Stimulated activated CD8-positive, alpha-beta memory T cell treated with anti-CD3 and anti-CD28 coated beads, Interleukin-15, amount 100 ng/mL, for 48 hours (primary cell): ENCODE measurements at places on chromosomes 11 and 22.

DNA sequence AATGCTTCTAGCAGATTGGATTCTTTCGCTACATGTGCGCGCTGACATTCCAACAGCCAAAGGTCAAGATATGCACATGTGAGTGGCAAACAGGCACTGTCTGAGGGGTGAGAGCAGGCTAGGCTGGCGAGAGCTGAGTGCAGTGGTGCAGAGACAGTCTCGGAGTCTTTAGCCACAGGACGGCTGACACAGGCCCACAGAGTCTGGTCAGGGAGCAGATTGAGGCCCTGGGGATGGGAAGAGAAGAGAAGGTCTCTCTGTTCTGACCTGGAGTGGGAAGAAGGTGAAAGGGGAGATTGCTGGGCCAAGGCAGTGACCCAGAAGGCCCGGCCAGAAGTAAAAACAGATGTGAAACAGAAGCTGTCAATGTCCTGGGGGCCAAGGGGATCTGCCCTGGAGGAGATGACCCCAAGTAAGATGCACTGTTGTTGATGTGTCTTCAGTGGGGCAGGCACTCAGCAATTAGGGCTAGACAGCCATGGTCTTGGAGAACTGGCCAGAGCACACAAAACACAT lies 197.8 kb downstream of the ETS1 start:
- no peak for DNase-seq

DNA sequence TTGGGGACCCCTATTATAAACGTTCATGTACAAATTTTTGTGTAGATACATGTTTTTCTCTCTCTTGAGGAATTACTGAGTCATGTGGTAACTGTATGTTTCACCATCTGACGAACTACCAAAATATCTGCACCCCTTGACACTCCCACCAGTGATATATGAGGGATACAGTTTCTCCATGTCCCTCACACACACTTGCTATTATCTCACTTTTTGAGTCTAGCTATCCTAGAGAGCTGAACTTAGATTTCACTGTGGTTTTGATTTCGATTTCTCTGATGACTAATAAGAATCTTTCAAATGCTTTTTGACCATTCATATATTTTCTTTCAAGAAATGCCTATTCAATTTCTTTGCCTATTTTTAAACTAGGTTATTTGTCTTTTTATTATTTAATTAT lies 200.2 kb downstream of the PGR start:
- DNase-seq: no peak

GRCh38 chr22:39240831-39241793 lies 3.7 kb downstream of the PDGFB start:
- no peak for DNase-seq

GRCh38 chr11:68579455-68579854 lies 104.9 kb upstream of the GAL start:
- no peak for DNase-seq

GRCh38 chr11:121688055-121688491 lies 235.3 kb upstream of the SORL1-AS1 start:
- DNase-seq: no peak

DNA sequence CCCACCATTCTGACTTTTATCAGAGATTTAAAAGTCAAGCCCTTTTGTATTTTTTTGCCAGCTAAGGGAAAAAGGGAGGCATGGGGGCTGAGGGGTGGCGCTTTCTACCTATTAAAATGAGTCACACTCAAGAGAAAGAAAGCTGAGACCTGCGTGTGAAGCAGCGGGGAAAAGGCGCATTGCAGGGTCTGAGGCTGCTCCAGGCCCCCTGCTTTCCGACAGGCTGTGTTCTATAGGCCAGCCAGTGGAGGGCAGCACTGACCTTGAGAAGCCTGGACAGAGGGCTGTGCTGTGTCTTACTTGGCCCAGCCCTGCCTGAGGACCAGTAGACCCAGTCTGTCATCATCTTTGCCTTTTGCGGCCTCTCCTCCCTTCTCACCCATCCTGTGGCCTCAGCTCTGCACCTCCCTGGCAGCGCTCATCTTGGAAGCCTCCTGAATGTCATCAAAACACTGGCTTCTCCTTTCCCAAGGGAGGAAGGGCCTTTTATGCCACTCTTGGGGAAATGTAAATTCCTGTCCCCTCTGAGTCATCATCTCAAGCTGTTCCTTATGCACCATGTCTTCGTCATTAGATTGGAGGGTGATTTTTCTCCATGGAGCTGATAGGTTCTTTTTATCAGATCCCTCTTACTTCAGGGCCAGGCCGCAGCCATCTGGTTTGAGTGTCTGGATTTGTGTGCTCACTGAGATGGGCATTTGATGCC lies 12.6 kb upstream of the MAPK8IP1 start:
- peak; percentile 10 for DNase-seq

- DNase-seq: no peak
These were observed 17.5 kb upstream of the ESAM start for GRCh38 chr11:124779568-124779967.

- DNase-seq: no peak
These were observed 1455.3 kb downstream of the BRD1 start for GRCh38 chr22:48372390-48372789.

GRCh38 chr11:79077702-79078330 lies 363.0 kb downstream of the TENM4 start:
- DNase-seq: no peak

DNA sequence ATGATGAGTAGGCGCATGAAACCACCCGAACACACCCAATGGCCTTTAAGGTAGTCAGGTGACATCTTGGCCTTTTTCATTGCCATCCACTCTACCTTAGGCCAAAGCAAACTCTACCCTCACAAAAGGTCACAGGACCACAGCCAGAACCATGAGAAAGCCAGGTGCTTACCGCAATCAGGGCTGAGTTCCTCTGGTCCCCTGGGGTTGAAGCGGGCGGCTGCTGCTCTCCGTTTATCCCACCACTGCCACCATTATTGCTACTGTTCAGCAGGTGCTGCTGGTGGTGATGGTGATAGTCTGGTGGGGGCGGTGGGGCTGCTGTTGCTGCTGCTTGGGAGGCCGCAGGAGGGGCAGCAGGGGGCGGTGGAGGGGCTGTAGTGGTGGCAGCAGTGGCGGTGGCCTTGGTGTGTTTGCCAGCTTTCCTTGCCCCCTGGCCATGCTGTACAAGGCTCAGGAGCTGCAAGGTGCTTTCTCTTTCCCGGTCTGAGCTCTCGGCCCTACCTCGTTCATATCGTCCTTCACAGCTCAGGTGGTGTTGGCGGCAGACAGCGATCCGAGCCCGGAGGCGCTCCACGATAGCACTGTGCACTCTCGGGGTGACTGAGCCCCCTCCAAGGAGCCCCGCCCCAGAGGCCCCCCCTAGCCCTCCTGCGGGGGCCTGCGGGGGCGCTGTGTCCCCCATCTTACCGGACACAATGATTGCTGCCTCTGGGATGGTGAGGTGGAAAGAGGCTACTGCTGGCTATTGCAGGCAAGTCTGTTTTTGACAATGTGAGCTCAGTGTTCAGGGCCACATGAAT lies 1.6 kb downstream of the MAML2 start:
- DNase-seq: peak; percentile 57

DNA sequence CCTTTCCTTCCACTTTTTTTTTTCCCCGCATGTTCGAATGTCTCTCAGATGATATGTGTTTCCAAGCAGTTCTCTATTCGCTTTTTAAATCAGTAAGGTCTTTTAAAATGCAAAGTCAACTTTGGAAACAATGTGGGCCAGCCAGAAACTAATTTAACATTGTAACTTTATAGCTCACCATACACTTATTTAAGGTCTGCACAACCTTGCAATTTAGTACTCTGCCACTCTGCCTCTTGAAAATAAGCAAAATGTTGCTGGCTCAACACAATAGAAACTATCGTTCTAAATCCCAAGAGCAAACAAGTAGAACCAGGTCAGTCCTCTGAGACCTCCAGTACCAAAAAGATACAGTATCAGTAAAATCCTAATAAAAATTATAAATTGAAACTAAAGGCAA lies 109.0 kb downstream of the SIK3 start:
- no peak for DNase-seq

DNA sequence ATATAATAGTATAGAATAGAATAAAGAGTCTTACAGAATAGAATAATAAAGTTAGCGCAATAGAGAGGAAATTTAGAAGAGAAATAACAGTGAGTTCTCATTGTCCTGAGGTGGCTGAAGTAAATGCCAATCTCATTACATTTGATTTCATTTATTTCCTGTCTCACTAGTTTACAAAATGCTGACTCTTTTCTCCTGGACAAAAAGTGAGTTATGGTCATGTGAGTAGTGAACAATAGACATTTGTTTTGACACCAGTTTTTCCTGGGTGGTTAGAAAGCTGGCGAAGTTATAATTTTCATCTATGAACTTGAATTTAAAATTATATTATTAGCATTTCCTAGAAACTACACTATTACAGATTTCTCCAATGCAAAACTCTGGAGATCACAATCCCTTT lies 143.7 kb downstream of the TYR start:
- no peak for DNase-seq

DNA sequence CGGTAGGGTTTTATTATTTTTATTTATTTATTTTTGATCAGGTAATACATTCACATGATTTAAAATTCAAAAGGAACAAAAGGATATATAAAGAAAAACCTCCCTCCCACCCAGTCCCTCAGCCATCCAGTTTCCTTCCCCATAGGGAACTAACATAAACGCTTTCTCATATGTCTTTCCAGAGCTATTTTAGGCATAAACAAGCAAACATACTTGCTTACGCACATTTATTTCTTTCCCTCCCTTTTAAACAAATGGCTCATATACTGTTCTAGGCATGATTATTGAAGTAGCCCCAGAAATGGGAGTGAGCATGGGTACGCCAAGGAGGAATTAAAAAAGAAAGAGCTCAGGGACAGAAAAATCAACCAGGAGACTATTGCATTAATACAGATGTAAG lies 63.7 kb downstream of the LIF start:
- no peak for DNase-seq

DNA sequence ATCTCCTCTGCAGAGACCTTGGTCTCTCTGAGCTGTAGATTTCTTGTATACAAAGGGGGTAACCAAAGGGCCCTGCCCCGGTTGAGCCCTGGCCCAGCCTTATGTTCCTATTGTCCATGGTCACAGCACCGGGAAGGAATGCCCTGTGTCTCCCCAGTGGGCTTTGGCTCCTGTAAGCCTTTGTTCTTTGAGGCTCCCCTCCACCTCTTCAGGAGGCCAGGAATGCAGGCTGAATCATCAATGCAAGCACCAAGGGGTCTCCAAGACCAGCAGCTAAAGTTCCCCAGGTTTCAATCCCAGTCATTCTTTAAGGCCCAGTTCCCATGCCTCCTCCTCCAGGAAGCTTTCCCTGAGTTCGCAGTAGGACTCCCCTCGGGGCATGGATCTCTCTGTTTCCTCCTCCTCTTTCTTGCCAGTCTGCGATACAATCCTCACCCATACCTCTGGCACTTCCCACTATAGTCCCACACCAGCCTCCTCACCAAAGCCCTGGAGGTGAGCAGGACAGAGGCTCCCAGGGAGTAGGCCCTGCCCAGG lies 29.2 kb upstream of the KLHL35 start:
- DNase-seq: no peak

GRCh38 chr11:111945198-111945597 lies 8.1 kb downstream of the DIXDC1 start:
- DNase-seq: no peak

DNA sequence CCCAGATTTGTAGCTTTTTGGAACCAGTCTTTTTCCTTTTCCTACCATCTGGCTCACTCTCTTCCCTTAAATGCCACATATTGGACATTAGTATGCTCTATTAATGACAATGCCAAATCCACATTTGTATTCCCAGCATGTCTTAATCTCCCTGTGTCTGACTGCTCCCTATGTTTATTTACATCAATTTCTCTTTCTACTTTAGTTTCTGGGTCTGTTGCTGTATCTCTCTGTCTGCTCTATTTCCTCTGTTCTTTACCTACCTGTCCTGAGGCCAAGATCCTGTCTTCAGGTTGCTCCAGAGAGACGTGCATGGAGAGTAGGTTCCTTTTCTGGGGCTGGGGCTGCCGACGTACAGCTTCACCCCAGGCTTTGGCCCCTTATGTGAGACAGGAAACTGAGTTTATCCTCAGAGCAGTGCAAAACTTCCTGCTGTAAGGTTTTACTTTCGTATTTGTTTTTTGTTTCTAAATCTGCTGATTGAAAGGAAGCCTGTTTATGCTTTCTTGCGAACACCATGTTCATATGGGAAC lies 25.6 kb downstream of the OR2AG2 start:
- DNase-seq: no peak

- no peak for DNase-seq
These were observed 136.1 kb downstream of the TENM4 start for GRCh38 chr11:79304599-79305212.

DNA sequence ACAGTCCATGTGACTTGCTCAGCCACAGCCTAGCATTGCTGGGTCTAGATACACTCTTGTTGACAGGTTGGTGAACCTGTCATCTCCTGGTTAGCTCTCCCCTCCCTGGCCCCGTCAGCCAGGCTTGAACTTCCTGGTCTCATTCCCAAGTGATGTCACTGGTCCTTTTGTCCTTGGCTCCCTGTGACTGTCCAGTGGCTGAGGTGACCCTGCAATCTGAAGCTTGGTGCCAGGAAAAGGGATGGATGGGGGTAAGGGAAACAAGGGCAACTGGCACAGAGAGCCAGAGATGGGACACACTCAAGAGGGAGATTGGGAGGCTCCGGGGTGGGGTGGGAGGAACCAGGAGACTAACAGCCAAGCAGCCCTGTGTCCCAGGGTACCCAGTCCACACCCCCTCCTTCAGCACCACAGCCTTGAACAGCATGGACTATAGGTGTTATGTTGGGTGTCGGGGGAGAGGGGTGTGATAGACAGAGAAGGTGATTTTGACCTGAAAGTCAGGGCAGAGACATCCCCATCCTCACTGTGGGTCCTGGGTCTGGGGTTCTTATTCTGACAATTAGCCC lies 63.8 kb upstream of the THY1 start:
- no peak for DNase-seq

DNA sequence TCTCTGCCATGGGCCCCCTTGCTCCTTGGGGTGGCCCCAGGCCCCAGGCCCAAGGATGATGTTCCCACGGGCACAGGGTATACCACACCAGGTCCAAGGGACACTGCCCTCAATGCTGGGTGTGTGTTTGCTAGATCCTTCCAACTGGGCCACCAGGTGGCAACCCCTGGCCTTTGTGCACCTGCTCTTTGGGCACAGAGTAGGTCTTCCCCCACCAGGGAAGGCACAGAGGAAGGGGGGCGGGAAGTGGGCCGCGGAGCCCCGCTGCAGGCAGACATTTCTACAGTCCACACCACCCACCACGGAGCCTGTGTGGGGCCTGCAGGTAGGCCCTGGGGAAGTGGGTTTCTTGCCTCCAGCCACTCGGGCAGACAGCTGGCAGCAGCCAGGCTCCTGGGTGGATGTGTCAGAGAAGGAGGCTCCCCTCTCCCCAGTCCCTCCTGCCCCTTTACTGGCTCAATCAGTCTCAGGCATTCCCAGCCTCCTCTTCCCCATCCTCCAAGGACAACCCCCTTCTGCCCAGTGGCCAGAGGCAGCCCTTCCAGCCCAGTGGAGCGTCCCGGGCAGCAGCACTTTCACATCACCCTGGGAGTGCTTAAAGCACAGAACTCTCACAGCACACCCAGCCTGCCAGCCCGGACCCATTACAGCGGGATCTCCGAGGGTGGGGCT lies 21.6 kb downstream of the MAFF start:
- DNase-seq: no peak

DNA sequence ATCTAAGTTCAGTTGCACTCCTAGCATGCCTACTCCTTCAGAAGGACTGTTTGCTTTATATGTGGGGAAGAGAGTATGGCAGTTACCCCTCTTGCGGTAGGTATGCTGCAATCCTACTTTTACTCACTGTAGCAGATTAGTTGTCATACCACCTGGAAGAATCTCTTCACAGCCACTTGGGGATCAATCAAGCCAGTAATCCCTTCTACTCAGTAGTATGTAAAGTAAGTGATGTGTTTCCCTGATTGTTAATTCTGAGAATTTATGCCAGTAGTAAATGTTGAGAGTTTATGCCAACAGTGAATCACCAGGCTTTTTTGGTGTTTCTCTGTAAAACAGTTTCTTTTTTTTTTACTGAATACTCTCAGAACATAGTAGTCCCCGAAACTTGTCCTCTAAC lies 34.4 kb downstream of the PRMT3 start:
- DNase-seq: no peak
